ENCODE measurements at places on chromosomes 11 and 22.

DNA sequence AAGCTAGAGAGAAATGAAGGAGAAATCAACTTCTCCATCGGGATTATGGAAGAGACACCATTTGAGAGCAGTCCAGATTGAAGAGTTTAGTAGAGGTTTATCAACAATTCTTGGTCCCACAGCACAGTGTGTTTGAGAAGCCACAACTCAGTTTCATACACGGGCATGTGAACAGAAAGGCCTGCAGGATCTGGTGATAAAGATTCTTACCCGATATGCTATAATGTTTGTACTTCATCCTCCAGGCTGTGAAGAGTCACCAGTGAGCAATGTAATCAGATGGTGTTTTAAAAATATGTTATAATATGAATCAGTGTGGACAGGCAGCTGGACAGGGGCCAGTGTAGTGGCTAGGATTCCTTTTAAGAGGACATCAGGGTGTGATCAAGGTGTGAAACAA lies 29.7 kb upstream of the VWA5A start:
- no peak for DNase-seq

DNA sequence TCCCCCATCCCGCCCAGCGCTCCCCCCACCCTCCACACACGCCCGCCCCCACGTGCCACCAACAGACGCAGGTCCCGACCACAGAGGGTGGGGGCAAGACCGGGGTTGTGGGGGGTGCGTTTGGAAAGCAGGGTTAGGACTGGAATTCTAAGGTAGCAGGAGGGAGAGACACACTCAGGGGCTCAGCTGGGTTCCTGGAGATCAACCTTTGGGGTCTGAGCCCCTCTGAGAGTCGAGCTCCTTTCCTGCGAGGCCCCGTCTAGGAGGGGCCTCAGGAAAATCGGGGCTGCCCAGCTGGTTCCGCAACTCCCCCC lies 429 bp downstream of the PGGHG start:
- DNase-seq: no peak

GRCh38 chr11:74307434-74307833 lies 4.0 kb downstream of the P4HA3 start:
- no peak for DNase-seq

DNA sequence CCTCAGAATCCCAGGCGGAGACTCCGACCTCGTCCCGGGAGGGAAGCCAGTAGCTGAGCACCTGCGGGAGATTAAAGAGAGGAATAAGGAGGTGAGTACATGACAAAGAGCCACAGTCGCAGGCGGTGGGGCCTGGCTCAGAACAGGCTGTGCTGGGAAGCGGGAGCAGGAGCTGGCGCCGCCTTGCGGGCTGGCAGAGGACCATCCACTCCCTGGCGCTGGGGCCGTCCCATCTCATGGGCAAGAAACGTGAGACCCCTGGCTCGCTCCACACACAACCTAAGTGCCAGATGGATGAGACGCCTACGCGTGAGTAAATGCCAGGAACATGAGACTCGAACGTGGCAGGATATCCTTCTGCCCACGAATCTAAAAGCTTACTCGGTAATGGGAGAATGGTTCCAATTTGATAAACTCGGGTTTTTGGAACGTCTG lies 6.3 kb downstream of the CEND1 start:
- no peak for DNase-seq

- no peak for DNase-seq
Measured at GRCh38 chr22:48248901-48249455, 1486.5 kb downstream of the TBC1D22A start.

- no peak for DNase-seq
Measured at GRCh38 chr11:73439002-73439843, 63.0 kb downstream of the RELT start.

DNA sequence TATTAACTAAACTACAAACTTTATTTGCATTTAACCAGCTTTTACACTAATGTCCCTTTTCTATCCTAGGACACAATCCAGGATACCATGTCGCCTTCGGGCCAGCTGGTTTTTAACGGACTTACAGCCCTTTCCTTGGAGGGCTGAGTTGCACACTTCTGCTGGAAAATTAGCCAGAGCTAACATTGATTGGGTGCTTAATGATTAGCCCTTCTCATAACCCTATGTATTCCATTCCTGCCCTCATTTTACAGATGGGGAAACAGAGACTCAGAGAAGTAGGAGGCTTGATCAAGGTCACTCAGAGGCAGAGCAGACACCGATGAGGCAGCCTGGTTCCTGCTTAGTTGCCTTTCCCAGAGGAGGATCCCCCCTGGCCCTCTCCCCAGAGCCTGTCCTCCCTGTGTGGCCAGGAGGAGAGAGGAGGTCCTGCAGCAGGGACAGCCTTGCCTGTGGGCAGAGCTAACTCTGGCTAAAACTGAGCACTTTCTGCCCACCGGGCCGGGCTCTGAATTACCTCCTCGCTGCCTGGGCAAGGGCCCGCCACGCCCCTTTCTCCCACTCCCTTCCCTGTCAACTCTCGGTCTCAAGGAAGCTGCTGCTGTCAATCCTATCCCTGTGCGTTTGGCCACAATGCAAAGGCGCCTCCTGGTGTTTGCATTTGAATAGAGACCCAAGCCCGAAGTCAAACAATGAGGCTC lies 59.6 kb upstream of the PAX6 start:
- no peak for DNase-seq

GRCh38 chr22:32572741-32573500 lies 98.3 kb downstream of the FBXO7 start:
- DNase-seq: no peak
